ENCODE measurements at places on chromosomes 3 and 15. TPM values are rescaled to one million over a fixed set of nuclear protein-coding genes. Genes with fewer than 3 reads are reported as not detected.

CPLX3 gene
- total RNA-seq: not detected

PP2D1 gene
- total RNA-seq: not detected

RBMS3 gene
- 65.5 TPM for total RNA-seq

PDCD7 gene
- total RNA-seq: 26.3 TPM

MST1R gene
- total RNA-seq: 66.4 TPM

MYL3 gene
- not detected for total RNA-seq

ZNF710 gene
- total RNA-seq: 32.2 TPM

LRRC31 gene
- not detected for total RNA-seq

SEMA6D gene
- 1.1 TPM for total RNA-seq

SLC12A1 gene
- not detected for total RNA-seq

EBLN2 gene
- total RNA-seq: 5.5 TPM

CEP19 gene
- 3.2 TPM for total RNA-seq

CACNA1D gene
- 0.26 TPM for total RNA-seq

OXTR gene
- total RNA-seq: 0.63 TPM

NR1D2 gene
- total RNA-seq: 21.9 TPM

PRR23E gene
- not detected for total RNA-seq

GCNT3 gene
- total RNA-seq: not detected

ACKR4 gene
- total RNA-seq: not detected

CDHR4 gene
- total RNA-seq: 0.44 TPM

HDGFL3 gene
- total RNA-seq: 104 TPM

MELTF gene
- total RNA-seq: 20.6 TPM

PLA1A gene
- not detected for total RNA-seq

CHRNA5 gene
- total RNA-seq: 2.3 TPM

TMEM108 gene
- not detected for total RNA-seq

SLC22A14 gene
- total RNA-seq: 0.64 TPM

SCAANT1 gene
- not detected for total RNA-seq

Data from MCF 10A (cell line).